LNCaP clone FGC (cell line): ENCODE measurements at places on chromosomes 16 and 17.

DNA sequence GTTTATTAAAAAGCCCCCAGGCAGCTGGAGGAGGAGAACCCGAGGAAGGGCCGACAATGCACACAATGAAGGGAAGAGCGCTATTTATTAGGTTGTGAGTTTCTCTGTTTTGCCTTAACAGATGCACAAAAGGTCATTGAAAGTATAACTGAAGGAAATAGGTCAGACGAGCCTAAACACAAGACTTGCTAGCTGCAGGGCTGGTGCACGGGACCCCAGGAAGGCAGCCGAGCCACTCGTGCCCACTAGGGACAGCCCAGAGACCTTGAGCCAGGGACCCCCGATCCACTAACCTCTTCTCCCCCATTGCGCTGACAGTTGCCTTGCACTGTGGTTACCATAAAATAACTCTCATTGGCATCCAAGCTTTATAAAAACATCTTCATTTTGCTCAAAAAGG lies 11.3 kb downstream of the LITAFD start:
- no peak for DNase-seq

GRCh38 chr16:84136331-84137125 lies 8.4 kb downstream of the HSDL1 start:
- no peak for DNase-seq

DNA sequence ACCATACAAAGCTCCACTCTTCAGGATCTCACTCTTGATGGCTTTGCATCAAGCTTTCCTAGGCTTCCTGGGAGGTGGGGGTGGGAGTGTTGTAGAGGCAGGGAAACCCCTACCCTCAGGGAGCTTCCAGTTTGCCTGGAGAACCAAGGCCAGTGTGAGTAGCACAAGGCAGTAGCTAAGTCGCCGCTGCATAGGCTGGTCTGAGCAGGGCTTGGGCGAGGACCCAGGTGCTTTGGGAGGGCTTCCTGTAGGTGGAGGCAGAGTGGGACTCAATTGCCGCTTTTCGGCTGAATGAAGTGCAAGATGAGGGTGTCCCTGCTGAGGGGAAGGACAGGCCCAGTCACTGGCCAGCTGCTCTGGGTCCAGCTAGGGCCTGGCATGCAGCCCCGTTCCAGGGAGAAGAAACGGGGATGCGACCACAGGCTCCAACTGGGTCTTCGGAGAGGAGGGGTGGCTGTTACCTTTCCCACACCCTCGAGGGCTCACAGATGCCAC lies 3.9 kb downstream of the CD79B start:
- DNase-seq: no peak

DNA sequence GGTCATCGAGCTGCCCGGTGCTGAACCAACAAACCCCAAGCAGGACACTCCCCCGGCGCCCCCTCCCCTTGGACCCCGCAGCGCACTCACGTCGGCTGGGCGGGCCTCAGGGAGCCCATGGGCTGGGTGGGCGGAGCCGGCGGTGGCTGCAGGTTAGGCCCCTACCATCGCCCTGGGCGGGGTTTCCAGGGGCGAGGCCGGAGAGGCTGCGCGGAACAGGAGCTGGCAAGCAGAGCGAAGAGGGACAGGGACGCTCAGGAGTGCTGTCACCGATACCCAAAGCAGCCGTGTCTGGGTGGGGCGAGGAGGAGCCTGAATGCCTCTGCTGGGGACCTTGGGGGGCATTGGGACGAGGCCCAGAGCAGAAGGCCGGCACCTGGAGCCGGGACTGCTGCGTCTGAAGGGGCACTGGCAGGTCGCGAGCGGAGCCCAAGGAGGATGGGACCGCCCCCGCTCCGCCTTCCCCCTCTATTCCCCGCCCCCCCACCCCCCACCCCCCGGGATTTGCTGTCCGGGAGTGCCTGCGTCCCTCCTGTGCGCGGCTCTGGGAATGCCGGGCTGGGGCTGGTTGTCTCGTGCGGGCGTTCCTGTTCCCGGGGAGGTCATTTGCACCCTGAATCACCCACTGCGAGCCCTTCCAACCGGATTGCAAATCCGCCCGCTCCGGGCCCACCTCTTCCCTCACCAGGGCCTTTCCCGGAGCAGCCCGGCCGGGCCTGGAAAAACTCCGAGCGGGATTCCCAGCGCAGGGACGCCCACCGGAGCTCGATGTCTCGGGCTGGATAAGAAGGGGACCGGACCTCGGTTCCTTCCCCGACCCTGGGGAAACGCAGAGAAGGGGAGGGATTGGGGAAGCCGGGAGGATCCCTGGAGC lies 902 bp downstream of the ARHGAP27 start:
- peak; percentile 59 for DNase-seq

GRCh38 chr17:72717676-72718075 lies 374.8 kb downstream of the SLC39A11 start:
- DNase-seq: no peak

GRCh38 chr17:27430882-27431491 lies 25.3 kb upstream of the KSR1 start:
- no peak for DNase-seq

DNA sequence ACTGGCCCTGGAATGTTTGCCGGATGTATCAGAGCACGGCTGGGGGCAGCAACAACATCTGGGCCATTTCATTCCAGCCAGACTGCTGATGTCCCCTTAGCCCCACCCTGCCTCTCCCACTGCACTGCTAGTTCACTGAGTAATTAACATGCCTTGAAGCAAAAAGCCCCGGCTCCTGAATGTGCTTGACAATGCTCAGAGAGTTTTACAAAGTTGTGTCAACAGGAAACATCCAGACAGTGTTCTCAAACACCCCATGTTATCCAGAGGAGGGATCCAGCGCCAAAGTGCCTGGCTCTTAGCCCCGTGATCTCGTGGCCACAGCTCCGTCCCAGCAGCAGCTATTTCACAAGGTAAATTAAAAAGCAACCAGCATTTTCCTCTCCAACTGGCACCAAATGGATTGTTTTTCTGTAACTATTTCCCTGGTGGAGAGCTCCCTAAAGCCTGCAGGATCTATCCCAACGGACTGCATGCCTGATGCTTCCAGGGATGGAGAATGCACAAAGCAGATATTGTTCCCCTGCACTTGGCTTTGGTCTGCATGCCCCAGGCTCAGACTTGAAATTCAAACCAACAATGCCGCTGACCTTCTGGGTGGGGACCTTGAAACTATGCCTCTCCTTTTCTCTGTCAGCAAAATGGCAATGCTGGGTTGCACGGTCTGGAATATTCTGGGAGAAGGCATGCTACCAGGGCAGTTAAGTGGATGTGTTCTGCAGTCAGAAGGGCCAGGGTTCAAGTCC lies 115.6 kb upstream of the CDH5 start:
- no peak for DNase-seq

DNA sequence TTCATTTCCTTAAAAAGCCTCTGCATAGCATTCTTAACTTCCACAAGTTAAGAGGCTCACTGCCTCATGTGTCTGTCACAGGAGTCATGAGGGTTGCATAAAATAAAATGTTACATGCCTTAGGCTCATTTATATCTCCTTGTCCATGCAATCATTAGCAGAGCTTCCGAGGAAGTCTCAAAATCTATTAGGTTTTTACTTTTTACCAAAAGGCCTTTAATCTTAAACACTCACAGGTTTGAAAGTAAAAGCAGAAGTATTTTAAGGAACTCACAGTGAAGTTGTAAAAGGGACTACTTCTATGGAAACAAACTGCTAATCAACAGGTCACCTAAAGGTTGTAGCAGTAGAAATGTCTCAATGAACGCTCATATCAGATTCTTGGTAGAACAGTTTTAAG lies 5.2 kb upstream of the ATP6V0A1 start:
- DNase-seq: no peak

- no peak for DNase-seq
These were observed 56.9 kb upstream of the BRD7 start for GRCh38 chr16:50425648-50426047.

- no peak for DNase-seq
These were observed 147.8 kb downstream of the IRF8 start for GRCh38 chr16:86046667-86047270.

DNA sequence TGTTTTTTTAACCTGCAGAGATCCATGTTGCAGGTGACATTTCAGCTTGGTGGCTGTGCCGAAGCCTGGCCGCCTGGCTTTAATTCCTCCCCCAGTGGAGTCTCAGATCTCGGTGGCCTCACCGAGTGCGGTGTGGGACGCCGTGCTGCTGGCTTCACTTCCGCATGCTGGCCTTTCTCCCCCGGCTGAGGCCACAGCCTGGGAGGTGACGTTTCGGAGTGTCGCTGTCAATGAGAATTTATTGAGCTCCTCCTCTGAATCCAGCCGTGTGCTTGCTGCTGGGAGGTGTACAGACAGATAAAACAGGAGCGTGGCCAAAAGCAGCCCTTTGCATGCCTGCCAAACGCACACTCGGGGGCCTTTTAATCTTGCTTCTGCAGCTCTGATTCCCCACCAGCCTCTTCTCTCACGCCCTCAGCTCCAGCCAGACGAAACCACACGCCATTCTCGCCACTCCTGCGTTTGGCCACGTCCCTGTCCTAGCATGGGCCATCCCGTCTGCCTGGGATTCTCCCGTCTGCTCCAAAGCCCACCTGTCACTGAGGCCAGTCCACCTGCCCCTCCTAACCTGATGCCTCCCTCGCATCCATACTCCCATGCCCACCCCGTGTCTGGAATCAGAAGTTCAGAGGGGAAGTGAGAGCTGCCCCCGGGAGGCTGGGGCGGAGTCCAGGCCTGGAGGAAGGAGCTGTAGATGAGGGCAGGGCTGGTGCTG lies 3.6 kb downstream of the GSE1 start:
- no peak for DNase-seq

DNA sequence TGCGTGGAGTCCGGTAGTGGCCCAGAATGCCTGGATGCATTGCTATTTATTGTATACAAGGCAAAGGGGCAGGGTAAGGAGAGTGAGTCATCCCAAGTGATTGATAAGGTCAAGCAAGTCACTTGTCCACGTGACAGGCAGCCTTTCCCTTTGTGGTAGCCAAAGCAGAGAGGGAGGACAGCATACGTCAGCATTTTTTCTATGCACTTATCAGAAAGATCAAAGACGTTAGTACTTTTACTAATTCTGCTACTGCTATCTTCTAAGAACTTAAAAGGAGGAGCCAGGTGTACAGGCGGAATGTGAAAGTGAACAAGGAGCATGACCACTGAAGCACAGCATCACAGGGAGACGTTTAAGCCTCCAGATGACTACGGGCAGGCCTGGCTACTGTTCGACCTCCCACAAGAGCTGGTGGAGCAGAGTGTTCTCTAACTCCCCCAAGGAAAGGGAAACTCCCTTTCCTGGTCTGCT lies 47.9 kb upstream of the ARL4D start:
- DNase-seq: no peak

DNA sequence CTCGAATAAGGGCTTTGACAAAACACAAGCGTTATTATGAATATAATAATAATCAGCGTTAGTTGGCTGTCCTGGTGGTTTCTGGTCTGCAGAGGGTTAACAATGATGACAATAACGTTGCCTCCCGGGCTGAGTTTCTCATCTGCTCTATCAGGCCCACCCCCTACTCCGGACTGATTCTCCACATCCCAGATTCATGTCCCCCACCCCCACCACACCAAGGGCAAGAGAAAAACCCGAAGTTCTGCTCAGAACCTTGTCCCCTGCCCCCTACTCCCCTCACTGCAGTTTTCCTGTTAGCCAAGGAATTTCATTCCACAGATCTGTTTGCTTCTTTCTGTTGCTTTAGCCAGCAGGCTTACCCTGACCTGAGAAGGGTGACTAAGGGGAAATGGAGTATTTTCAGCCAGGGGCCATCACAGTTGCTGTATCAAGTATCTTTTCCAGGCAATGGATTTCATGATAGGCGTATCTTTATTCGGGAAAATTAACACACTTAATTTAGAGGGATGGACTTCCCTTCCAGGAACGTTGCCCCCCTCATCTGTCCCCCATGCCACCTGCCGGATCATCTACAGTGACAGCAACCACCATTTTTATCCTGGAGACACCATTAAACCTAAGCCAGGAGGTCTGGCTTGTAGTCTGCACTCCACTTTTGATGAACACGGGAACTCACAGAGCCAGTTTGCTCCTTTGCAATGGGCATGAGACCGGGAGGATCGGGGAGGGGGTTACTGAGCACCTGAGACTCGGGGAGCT lies 23.7 kb downstream of the ALOX15 start:
- no peak for DNase-seq

GRCh38 chr17:51706093-51706492 lies 445.7 kb downstream of the UTP18 start:
- DNase-seq: no peak

DNA sequence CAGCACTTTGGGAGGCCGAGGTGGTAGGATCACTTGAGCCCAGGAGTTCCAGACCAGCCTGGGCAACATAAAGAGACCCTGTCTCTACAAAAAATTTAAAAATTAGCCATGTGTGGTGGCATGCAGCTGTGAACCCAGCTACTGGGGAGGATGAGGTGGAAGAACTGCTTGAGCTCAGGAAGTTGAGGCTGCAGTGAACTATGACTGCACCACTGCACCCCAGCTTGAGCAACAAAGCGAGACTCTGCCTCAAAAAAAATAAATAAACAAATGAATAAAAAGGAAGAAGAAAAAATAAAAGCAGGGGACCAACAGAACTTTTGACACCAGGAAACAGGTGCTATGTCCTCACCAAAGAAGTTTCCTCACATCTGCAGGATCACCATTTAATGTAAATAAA lies 14.2 kb downstream of the TERF2 start:
- DNase-seq: no peak

- DNase-seq: no peak
These were observed 13.5 kb downstream of the RGS11 start for GRCh38 chr16:262121-262745.

DNA sequence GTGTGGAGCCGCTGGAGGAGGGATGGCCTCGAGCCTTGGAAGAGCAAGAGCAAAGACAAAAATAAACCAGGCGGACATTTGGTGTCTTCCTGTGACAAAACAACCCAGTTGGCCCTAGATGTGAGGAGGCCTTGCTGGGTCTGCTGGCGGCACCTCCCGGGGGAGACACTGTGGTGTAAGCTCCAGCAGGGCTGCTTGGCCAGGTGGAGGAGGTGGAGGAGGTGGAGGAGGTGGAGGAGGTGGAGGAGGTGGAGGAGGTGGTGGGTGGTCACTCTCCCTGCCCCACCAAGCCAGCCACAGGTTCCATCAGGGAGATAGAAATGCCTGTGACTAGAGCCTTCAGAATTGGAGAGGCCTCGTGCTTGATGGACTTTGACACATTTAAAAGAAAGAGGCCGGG lies 32.1 kb downstream of the DBNDD1 start:
- DNase-seq: no peak

- no peak for DNase-seq
These were observed at the start of gene TMEM132E for GRCh38 chr17:34579017-34579946. TMEM132E (plus strand) TSS chr17:34579582; CDS start chr17:34581077, 1,495 bp downstream.

GRCh38 chr16:50547340-50548124 lies 664 bp upstream of the NKD1 start:
- no peak for DNase-seq

GRCh38 chr17:5560361-5560988 lies 23.8 kb downstream of the NLRP1 start:
- DNase-seq: no peak

GRCh38 chr16:51125992-51126391 lies 25.1 kb downstream of the SALL1 start:
- DNase-seq: no peak

DNA sequence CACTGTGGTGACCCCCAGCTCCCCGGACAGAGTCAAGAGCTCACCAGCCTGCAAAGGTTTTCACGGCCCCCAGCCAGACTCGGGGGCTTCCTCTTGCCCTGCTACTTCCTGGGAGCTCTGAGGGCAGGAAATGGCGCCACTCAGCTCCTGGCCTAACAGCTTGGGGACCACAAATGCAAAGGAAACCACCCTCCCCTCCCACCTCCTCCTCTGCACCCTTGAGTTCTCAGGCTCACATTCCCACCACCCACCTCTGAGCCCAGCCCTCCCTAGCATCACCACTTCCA lies 375 bp upstream of the SPN start:
- no peak for DNase-seq
